ENCODE measurements at places on chromosomes 4 and X. TPM values are rescaled to one million over a fixed set of nuclear protein-coding genes. Genes with fewer than 3 reads are reported as not detected.
A peak's percentile ranks its signal among the peaks of the same experiment; 100 is the strongest.

Gene JAKMIP1
- not detected for total RNA-seq

Gene DYNLT3
- total RNA-seq, result 30.0 TPM

DNA sequence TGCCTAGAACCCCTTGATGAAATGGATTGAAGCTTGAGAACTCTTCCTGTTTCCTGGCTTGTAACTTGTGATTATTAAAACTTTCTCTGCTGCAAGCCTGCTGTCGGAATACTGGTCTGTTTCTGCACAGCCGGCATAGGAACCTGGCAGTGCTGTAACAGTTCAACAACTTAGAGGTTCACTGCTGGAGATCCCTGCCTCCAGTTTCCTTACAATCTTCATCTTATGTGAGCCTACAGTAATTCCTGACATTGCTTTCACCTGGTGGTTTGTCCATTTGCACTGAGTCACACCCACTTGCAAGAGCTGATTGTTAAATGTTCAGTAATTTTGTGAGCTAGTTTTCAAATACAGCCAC, 1.3 kb upstream of the SEPSECS start:
- peak overlapping the region; percentile 85 for H3K27ac ChIP-seq
- H3K27me3 ChIP-seq, result no peaks in the 10 kb centered on the region
- H3K4me3 ChIP-seq, result peak overlapping the region; percentile 87
- peaks cover 2% of the 10 kb centered on the region for H3K4me1 ChIP-seq

DNA sequence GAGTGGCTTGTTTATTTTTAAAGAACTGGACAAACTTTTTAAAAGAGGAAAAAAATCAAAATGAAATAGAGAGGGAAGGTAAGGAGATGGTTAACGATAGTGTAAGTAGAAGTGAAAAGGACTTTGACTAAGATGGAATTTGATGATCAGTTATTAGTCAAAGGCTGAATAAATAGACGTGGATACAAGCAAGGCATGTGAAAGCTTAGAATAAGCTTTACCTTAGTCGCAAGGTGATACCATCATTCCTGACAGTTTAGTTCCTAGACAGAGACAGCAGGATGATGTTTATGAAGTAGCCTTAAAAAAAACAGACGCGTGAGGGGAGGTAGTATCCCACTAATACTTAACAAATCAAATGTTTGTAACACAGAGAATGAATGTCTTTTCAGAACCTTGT, 97.3 kb downstream of the PALLD start:
- no peaks in the 10 kb centered on the region for H3K4me1 ChIP-seq
- H3K27me3 ChIP-seq, result no peaks in the 10 kb centered on the region
- no peaks in the 10 kb centered on the region for H3K36me3 ChIP-seq
- H3K4me3 ChIP-seq, result no peak overlapping the region

DNA sequence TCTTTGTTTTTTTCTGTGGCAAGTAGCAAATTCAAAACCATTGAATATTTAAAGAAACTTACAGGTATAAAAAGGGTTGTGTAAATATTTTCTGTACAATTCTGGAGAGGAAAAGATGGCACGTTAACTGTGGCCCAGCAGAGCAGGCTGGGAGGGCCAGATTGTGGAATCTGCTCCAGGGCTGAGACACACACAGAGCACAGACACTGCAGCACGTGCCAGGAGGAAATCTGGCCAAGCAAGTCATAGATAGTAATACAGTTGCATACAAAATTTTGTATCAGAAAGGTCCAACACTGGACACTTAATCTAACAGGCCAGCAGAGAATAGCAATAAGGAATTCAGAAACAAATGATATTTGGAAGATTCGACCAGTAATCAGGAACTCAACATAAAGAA, 763.7 kb downstream of the PDHA2 start:
- H3K4me1 ChIP-seq, result no peaks in the 10 kb centered on the region
- no peak overlapping the region for H3K27ac ChIP-seq
- no peak overlapping the region for H3K4me3 ChIP-seq
- DNase-seq, result no peak

DNA sequence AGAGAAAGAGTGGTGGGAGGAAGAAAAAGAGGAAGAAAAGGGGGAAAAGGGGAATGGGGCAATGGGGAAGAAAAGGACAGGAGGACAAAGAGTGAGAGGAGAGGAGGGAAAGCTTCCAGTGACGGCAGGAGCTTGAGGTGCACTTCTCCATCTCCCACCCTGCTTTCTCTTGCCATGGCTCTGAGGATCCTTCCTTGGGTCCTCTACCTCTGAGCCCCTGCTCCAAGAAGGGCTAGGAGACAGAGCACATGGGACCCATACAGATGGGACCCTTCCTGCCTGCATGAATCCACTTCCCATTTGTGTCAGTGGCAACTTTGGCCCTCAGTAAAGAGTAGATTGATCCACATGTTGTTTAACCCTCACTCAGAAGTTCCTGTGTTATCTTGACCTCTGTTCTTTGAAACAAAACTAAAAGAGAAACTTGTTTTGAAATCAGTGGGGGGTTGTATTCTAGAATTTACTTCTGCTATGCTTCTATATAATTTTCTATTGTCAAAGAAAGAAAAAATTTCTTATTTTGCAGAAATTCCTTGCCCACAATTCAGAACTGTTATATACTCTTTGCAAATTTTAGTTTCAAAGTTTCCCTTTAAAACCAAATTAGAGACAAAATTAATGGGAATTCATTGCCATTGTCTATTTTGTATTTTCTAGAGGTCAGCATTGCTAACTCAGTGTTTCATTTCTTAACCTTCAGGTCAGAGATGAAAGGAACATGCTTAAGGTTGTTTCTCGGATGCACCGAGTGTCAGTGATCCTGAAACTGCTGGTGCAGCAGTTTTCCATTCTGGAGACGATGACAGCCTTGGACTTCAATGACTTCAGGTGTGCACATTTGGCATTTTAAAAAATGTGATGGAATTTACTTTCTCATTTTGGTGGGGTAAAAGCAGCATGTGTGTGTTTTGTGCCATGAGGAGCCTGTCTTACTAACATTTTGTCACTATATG, 5.0 kb downstream of the TDO2 start:
- no peak for DNase-seq
- H3K4me3 ChIP-seq, result no peak overlapping the region

All from ovary (tissue), 10 donors.